MM.1S (cell line): ENCODE measurements at places on chromosomes 1 and 21.

DNA sequence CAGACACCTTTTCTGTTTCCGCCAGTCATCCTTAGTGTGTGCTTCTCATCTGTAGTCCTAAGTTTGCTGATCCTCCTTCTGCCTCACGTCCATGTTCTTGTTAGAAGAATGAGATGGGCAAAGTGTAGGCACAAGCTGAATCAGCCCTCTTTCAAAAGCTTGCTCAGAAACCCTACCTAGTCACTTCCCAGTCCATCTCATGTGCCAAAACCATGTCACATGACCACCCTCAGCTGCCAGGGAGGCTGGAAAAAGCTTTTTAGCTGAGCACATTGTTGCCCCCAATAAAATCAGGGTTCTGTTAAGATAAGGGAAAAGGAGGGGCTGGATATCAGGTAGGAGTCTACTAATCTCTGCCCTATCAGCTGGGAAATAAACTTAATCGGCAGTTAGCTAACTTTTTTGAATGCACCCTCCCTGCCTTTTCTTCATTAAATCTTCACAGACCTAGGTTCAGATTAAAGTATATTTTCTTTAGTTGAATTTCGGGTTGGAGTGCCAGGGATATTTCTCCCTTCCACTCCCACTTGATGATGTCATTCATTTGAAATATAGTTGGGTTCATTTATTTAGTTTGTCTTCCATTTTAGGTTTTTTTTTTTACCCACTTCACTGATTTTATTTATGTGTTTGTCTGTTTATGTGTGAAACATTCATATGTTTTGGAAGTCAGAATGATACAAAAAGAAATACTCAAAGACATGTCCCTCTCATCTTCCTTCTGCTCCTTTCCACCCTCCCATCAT lies 129.2 kb downstream of the ROR1 start:
- no peak for DNase-seq

DNA sequence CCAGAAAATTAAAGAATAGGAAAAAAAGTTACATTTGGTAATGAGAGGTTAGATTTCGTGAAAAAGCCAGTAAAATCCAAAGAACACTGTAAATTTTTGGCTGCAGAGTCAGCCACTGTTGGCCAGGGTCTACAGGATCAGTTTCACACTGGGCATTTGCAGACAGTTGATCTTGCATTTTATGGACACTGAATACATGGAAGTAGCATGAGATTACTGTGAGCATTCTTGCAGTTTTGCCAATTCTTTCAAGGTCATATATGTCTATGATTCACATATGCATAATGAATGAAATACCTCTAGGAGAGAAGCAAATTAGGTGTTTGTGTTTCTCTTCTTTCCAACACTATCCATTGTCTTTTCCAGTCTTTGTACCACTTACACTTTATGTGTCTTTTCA lies 200.8 kb upstream of the DPYD start:
- no peak for DNase-seq

- peak; percentile 92 for DNase-seq
These were observed 1.7 kb upstream of the NADK start for GRCh38 chr1:1779691-1780597.

DNA sequence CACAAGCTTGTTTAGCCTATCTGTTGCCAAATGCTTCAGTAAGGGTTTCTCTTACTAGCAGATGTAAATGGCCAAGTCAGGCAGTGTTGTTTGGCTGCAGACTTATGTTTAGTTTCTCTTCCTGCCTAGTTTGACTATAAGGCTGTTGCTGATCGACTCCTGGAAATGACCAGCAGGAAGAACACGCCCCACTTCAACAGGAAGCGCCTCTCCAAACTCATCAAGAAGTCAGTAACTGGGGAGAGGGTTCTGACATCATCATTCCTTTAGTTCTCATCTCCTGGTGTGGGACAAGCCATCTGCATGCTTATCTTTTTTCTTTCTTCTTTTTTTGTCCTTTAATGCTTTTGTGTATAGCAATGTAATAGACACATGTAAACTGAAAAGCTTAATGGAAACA lies 25.1 kb downstream of the RRP1B start:
- DNase-seq, result no peak

GRCh38 chr1:109392788-109393616 lies 4.7 kb downstream of the SORT1 start:
- no peak for DNase-seq
